Aortic smooth muscle cell (primary cell): ENCODE measurements at places on chromosomes 5 and 9. TPM values are rescaled to one million over a fixed set of nuclear protein-coding genes. Genes with fewer than 3 reads are reported as not detected.

OR1Q1 gene
- total RNA-seq = 0.26 TPM in 1 of 2 replicates, not detected in the other

SLC25A2 gene
- 0.13 and 0.31 TPM in 2 replicates for total RNA-seq

ADAMTS6 gene
- total RNA-seq = 23.5 and 35.9 TPM in 2 replicates

ECSCR gene
- total RNA-seq = 6.8 and 13.7 TPM in 2 replicates

RALGPS1 gene
- 2.4 and 3.2 TPM in 2 replicates for total RNA-seq

GLDC gene
- 3.3 and 5.5 TPM in 2 replicates for total RNA-seq

LCN9 gene
- not detected in 2 replicates for total RNA-seq

LCN15 gene
- not detected in 2 replicates for total RNA-seq

GALT gene
- 26.8 and 34.8 TPM in 2 replicates for total RNA-seq

HMMR gene
- 23.1 and 35.1 TPM in 2 replicates for total RNA-seq

ARHGEF39 gene
- 0.44 and 0.53 TPM in 2 replicates for total RNA-seq

IL5 gene
- total RNA-seq = not detected in 2 replicates

TRIM7 gene
- 10.5 and 14.0 TPM in 2 replicates for total RNA-seq

ANKRD31 gene
- total RNA-seq = 0.06 and 0.13 TPM in 2 replicates

PCDHB14 gene
- 0.92 and 1.1 TPM in 2 replicates for total RNA-seq

HTR4 gene
- 1.9 and 5.7 TPM in 2 replicates for total RNA-seq

SELENOP gene
- total RNA-seq = 10.0 and 12.4 TPM in 2 replicates

DTWD2 gene
- total RNA-seq = 4.5 and 5.2 TPM in 2 replicates

C5orf52 gene
- not detected in 2 replicates for total RNA-seq
